ENCODE measurements at places on chromosomes 4 and X. TPM values are rescaled to one million over a fixed set of nuclear protein-coding genes. Genes with fewer than 3 reads are reported as not detected.

GRCh38 chr4:165612936-165613335, 234.1 kb downstream of the CPE start:
- no peak for DNase-seq

Gene RENBP
- total RNA-seq = 24.3 TPM

- DNase-seq = no peak
Measured at GRCh38 chrX:31706466-31706865, 634.6 kb upstream of the FTHL17 start.

GRCh38 chr4:20254511-20255250, 3.0 kb downstream of the SLIT2 start:
- DNase-seq = peak; percentile 43

DNA sequence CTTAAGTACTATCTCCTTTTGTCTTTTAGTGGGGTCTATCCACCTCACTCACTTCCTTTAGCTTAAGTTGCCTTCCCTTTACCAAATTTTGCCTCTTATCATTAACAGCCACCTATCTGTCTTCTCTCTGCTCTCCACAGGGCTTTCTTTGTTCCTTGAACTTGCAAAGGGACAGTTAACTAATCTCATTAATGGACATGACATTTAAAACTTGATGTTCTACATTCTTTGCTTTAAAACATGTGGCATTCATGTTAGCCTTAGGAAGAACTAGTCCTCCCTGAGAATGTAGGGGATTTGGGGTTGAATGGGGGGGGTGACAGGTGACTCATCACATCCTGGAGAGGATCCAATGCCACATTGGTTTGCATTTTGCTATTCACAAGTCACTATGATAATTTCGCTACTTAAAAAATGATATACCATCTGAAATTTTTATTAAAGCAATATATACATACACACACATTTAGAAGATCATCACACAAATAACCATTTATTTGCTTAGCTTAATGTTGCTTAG, 41.0 kb upstream of the DMD start:
- DNase-seq = no peak

- DNase-seq = no peak
Measured at GRCh38 chrX:129606918-129607317, 47.8 kb downstream of the APLN start.

GRCh38 chr4:87835197-87835596, 2.4 kb downstream of the MEPE start:
- no peak for DNase-seq

- no peak for DNase-seq
Measured at GRCh38 chr4:166957451-166957850, 276.8 kb downstream of the SPOCK3 start.

GRCh38 chr4:93839704-93840103, 11.2 kb downstream of the ATOH1 start:
- no peak for DNase-seq

DNA sequence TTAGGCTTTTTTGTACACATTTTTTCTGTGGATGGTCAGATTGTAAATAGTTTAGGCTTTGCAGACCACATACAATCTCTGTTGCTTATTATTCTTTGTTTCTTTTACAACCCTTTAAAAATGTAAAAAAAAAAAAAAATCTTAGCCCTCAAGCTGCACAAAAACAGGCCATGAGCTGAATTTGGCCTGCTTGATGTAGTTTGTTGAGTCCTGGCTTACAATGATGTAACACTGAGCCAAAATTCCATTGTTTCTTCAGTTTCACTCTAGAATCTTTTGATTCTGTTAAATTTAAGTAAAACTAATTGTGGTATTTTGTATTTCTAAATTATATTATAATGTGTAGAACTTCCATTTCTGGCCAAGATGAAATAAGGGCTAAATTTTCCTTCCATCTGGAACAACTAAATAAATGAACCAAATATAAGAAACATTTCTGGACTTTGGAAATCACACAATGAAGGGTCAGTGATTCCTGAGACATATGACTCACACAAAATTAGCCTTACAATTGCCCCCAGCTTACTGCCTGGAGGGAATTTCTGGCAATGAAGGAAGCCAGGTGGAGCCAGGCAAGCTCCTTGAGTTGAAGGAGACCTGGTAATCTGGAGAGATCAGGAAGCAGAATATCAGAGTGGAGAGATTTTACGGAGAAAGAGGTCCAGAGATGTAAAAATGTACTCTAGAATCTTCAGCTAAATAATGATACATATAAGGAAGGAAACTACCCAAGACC, 29.8 kb downstream of the IQCM start:
- no peak for DNase-seq

DNA sequence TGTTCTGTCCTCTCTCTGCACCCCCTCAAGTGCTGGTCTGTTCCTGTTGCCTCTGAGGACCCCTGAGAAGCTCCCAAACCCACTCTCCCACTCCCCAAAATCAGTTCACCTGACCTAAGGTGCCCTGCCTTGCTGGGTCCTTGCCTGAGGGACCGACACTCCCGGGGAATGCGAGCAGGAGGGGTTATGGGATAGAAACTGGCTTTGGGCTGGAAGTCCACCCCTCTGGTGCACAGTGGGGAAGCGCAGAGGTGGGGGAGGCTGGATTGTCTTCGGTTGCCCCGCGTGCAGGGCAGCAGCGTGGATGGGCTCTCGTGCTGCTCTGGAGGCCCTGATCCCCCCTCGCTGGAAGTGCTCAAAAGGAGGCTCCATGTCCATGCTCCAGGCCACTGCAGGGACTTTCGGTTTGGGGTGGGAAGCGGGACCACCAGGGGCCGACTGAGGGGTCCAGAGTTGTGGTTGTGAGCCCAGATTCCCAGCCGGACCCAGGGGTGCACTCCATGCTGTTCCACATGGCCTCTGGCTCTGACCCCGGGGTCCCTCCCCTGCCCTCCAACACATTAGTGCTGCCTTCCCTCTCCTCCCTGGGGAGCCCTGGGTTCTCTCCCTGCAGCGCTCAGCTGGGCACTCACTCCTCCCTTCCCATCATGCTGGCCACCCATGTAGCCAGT, 7.6 kb downstream of the SORCS2 start:
- DNase-seq = no peak

GRCh38 chrX:143466130-143466529, 51.1 kb downstream of the SPANXN3 start:
- DNase-seq = no peak

DNA sequence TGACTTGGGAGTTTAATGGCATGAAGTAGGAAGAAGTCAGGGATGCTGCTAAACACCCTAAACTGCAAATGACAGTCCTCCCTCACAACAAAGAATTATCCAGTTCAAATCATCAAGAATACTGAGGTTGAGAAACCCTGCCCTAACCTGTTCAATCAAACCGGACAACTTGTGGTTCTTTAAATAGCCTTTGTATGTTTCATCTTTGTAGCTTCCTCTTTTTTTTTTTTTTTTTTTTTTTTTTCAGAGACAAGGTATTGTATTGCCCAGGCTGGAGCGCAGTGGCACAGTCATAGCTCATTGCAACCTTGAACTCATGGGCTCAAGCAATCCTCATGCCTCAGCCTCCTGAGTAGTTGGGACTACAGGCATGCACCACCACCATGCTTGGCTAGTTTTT, 52.5 kb upstream of the TTC29 start:
- no peak for DNase-seq

Gene SULT1E1
- total RNA-seq = not detected

DNA sequence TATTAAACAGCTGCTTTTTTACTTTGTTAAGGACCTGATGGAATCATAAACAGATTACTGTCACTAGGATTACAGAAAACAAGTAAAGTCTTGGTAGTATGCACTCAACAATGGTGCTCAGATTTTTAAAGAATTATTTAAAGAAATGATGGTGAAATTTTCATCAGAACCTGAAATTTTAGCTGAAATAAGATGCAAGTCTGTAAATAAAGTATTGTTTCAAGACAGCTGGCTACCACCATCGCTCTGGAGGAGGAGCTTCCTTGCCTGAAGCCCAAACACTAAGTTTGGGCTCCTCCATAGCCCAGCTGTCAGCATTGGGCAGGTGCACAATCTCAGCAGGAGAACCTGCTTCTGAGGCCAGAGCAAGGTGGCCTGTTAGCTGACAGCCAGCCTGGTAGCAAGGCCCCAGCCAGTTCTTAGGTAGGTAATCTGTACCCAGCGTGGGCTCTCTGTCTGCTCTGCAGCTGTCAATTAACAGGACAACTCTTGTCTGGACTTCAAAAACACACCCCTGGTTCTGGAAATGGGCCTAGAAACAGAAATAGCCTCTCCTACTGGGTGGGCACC, 4.6 kb downstream of the GAB1 start:
- DNase-seq = no peak

Gene CT45A2
- not detected for total RNA-seq

Gene PPEF2
- total RNA-seq = 2.2 TPM

Gene SLC6A8
- total RNA-seq = 156 TPM

- DNase-seq = no peak
Measured at GRCh38 chr4:134702374-134702773, 500.8 kb upstream of the PABPC4L start.

- no peak for DNase-seq
Measured at GRCh38 chr4:154421618-154422017, 70.0 kb downstream of the DCHS2 start.

DNA sequence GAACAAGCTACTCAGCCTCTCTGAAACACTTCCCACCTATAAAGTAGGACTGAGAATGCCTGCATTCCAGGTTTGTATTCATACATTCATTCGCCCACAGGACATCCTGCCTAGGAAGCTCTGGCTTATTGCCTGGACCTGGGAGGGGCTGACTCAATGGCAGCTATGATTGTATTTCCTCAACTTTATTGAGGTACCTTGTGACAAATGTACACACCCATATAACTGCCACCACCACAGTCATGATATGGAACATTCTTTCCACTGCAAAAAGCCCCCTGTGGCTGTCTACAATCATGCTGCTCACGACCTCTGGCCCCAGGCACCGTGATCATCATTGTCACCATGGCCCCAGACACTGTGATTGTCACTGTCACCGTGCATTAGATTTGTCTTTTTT, 68.3 kb downstream of the ABLIM2 start:
- no peak for DNase-seq

DNA sequence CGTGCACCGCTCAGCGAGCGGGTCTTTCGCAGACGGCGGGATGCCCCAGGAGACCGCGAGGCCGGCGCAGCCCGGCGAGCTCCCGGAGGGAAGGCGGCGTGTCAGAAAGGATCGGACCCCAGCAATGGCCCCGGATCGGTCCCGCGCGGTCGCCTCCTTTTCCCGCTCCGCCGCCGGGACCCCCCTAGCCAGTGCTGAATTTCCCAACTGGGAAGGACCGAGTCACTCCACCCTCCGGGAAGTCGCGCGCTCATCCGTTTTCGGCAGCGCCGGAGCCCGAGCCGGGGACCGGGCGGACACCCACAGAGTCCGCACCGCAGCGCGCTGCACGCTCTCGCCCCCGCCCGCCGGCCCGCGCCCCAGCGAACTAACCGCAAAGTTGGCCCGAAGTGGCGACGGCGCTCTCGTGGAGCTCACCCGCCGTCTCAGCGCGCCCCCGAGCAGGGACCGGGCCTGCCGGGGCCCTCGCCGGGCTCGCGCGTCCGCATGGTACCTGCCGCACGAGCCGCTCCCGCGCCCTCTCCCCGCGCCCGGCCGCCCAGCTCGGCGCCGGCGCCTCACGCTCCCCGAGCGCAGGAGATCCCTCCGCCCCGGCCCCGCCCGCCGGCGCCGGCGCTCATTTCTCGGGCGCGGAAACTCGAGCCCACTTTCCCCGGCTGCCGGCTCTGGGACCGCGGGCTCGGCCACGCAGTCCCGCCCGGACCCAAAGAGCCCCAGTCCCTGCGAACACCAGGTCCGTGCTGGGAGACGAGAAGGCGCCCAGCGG, at the start of gene FAT1:
Gene FAT1, minus strand, starts transcription at position 565 of the 766 bp plus-strand sequence. CDS start 14,029 bp downstream, outside the sequence.
- DNase-seq = peak; percentile 71
